ENCODE measurements at places on chromosomes 3 and 15.

GRCh38 chr3:28036599-28037575 is 204.5 kb upstream of the CMC1 start:
- DNase-seq = no peak

DNA sequence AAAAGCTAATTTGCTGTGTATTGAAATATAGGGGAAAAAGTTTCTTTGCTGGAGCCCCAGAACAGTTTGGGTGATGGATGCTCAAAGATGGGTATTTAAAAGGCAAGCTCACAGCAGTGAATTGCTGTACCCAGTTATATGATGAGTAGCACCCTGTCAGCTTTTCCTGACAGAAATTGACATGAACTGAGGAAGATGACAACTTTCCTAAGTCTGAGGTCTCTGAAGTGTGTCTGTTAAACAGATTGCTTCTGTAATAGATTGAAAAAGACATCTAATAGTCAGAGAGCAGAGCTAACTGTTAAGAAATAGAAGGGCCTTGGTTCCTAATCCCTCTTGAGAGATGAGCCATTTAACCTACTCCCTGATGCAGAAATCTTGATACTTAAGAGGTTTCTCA is 1278.0 kb upstream of the ALCAM start:
- no peak for DNase-seq

DNA sequence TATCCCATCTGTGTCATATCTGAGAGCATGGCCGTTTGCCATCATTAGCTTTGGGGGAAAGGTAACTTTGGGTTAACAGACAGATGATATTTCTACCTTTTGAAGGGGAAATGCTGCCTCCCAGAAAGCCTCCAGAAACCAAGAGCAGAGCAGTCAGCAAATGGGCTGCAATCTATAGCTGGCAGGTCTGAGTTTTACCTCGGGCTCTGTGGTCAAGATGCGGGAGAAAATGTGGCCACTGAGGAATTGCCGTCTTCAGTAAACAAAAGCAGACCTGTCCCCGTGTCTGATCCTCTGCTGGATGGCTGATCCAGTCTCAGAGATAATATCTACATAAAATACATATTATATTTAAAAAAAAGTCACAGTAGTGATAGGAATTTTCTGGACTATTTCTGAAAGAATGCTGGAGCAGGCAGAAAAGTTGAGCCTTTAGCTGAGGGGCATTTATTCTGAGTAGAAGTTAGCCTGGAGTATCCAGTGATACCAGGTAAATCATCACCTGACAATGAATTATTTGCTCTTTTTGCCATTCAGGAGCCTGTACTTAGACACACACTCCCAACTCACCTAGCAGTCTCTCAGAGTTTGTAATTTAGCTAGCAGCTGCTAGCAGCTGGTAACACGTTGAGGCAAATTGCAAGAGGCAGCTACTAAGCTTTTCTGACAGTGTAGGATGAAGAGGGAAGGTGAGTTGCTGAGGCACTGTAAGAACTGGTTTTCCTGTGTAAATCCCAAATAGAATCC is 285.3 kb upstream of the RARB start:
- DNase-seq = no peak

DNA sequence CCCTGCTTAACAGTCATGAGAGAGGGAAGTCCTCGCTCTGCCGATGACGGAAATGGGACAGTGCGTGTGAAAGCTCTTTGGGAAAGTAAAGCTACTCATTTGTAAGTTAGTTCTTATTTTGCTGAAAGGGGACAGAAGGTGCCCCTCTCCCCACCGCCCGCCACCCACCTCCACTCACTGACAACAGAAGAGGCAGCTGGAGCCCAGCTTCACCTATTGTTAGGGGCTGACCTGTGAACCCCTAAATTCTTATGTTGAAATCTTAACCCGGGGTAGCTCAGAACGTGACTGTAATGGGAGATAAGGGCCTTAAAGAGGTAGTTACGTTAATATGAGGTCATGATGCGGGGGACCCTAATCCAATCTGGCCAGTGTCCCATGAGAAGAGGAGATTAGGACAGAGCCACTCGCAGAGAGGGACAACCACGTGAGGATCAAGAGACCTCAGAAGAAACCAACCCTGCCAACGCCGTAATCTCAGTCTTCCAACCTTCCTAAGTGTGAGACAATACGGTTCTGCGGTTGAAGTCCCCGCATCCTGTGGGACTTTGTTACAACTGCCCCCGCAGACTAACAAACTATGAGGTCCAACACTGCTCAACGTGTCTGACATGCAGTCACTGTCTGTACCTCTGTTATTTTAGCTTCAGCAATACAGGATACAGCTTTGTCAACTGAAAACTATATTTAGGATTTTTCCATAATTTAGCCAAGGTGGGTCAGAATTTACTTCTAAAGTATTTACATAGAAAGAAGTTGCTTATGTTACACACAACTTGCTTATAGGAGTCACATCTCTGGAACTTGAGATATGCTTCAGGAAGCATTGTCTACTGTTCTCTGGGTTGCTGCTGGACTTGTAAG is 51.7 kb downstream of the PCSK6 start:
- DNase-seq = no peak

GRCh38 chr3:64143409-64144130 is 81.7 kb downstream of the PRICKLE2 start:
- DNase-seq = no peak

- peak; percentile 34 for DNase-seq
Observed at GRCh38 chr15:89068325-89068784, 19.9 kb upstream of the ABHD2 start.

- no peak for DNase-seq
Observed at GRCh38 chr3:30730967-30731366, 124.6 kb downstream of the TGFBR2 start.

DNA sequence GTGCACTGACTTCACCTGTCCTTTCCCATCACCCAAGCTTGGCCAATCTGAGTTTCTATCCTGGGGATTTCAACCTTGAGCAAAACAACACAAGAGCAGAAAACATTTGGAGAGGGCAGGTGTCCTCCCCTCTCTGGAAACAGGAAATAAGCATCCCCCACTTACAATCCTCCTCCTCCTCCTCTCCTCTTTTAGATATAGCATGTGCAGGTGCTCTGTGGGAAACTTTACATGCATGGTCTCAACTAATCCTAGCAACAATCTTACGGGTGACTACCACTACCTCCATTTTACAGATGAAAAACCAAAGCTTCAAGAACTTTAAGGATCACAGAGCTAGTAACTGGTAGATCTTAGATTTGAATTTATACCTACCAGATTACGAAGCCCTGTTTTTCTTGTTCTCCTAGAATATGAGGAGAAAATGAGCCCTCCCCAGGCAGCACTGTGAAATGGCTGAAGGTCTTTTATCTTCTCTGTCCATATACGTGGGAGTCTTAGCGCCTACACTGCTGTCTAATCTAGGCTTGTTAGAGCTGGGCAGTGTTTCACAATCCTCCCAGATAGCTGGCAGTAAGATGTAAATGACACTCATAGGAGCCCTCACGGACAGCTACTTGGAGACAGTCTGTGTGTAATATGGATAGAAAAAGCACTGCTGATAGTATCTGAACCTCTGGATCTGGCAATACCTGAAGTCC is 301.2 kb upstream of the PROK2 start:
- no peak for DNase-seq

DNA sequence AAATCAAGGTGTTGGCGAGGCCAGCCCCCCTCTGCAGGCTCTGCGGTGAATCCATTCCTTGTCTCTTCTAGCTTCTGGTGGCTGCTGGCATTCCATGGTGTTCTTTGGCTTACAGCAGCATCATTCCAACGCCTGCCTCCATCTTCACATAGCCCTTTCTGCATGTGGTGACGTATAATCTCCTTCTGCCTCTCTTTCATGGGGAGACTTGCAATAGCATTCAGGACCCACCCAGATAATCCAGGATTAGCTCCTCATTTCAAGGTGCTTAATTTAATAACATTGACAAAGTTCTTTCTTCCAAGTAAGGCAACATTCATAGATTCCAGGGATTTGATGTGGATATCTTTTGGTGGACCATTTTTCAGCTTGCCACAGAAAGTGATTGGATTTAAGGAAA is 35.8 kb downstream of the ISG20 start:
- DNase-seq = no peak

DNA sequence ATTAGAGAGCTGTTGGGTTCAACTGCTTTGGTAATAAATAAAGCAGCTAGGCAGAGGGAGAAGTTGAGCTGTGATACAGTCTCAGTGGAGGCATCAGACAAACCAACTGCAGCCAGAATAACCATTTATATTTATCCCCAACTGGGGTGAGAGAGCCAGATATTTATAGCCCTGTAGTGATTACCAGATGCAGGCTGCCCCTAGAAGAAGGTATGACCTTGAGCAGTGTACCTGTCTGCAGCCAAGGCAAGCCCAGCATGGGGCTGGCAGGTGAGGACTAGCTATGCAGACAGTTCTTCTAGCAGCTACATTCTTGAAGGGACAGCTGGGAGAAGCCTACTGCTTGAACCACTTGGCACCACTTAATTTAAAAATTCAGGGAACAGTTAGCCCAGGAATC is 144.4 kb upstream of the EPHA3 start:
- DNase-seq = no peak

- no peak for DNase-seq
Observed at GRCh38 chr3:148957586-148957985, 33.8 kb upstream of the GYG1 start.

DNA sequence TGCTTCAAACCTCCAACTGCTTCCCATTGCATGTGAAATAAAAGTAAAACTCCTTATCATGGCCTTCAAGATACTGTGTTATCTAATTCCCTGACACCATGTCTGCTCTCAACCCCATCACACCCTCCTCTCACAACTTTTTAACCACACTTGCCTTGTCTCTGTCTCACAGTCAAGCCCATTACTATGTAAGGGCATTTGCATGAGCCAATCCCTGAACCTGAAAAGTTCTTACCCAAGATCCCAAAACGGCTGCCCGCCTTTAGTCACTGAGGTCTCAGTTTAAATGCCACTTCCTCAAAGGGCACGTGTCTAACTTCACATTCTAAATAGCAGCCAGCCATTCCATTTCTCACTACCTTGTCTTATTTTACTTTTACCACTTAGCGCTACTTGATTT is 83.1 kb downstream of the SST start:
- no peak for DNase-seq

- DNase-seq = no peak
Observed at GRCh38 chr3:53199834-53200233, 38.8 kb downstream of the PRKCD start.

GRCh38 chr3:70854108-70854507 is 541.7 kb upstream of the MDFIC2 start:
- no peak for DNase-seq

GRCh38 chr15:39578851-39579486 is 1.9 kb upstream of the THBS1 start:
- DNase-seq = no peak

GRCh38 chr3:14411988-14412387 is 9.6 kb downstream of the SLC6A6 start:
- no peak for DNase-seq

GRCh38 chr3:156005736-156006135 is 114.6 kb upstream of the KCNAB1 start:
- DNase-seq = no peak

GRCh38 chr15:83697716-83698115 is 43.8 kb downstream of the ADAMTSL3 start:
- no peak for DNase-seq

DNA sequence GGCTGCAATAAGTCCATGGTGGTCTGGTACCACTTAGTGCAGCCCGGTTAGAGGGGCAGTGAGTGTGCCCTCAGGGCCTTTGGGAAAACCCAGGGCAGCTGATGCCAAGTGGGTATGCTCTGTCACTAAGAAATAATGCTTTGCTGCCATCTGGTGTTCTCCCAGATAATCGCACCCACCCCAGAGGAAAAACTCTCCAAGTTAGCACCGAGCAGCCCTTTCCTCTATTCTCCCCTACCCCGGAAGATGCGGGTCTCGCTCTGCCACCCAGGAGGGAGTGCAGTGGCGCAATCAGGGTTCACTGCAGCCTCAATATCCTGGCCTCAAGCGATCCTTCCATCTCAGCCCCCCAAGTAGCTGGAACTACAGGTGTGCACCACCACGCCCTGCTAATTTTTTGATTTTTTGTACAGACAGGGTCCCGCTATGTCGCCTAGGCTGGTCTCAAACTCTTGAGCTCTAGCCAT is 21.3 kb upstream of the DAPK2 start:
- DNase-seq = peak; percentile 25

- no peak for DNase-seq
Observed at GRCh38 chr3:15286022-15286421, 46.4 kb downstream of the SH3BP5 start.

DNA sequence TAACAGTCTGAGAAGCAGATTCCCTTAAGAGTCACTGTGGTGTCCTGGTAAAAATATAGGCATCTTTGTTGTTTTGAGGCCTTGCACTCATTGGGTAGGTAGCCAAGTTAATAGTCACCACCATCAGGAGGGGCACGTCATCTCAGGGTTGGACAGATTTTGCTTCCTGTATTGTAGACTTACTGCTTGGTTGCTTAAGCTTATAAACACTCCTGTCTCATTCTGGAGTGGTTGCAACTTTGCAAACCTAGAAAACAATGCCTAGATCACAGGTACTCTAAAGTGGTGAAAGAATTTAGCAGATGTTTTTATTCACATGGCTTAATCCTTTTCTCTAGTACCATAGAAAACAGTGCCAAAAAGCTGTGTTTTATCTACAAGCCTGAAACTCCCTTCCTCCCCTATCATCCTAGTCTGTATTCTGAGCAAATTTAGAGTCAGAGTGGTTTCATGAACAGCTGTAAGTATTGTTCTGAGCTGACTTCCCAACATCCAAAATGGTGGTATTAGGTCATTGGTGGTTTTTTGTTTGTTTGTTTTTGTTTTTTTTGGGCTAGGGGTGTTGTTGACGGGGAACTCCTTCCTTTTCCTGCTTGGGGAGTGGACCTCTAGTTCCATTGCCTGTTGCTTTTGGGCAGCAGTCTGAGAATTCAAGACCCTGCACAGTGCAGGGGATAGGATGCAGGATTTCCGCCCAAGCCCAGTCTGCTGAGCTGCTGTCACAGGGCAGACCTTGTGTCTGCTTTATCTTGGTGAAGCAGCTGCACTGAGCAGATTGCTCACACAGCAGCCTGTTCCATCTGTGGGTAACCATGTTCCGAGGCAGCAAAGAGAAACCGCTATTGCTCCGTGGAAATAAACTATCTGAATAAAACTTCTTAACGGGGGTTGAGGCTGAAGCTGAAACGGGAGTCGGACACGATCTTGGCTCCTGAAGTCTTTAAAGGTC is 202.0 kb downstream of the AKAP13 start:
- DNase-seq = peak; percentile 54

DNA sequence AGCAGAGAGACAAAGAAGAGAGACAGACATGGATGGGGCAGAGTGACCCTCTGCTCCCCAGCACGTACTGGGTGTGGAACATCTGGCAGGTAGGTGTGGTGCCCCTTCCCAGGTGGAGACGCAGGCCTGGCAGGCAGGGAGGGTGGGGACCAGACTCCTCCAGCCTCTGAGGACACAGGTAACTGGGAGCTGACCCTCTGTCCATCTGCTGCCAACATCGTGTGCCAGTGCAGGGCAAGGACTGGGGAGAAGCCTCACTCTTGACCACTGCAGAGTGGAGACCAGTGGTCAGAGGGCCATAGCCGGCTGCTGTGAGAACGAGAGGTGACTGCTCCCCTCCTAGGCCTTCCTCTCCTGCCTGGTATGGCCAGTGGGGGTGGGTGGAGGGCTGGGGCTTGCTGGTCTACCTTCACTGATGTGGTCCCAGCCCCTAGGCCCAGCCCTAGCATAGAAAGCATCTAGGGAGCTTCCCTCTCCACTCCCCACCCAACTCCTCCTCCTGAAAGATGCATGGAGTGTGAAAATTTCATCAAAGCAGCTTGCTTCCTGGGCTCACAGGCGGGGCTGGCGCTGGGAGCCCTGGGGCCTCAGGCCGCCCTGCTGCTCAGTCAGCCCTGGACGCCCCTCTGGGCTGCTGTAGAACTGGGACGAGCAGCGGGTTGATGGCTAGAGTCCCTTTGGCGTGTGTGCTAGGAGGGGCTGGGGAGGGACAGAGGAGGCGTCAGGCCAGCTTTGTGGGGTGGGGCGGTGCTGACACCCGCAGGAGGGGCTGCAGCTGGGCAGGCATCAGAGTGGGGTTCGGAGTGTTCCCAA is 90.3 kb downstream of the PLXNA1 start:
- no peak for DNase-seq

Measured in stimulated activated CD8-positive, alpha-beta memory T cell treated with anti-CD3 and anti-CD28 coated beads, Interleukin-7, amount 100 ng/mL, for 4 hours (primary cell).